ENCODE measurements at places on chromosomes 12 and 14.

DNA sequence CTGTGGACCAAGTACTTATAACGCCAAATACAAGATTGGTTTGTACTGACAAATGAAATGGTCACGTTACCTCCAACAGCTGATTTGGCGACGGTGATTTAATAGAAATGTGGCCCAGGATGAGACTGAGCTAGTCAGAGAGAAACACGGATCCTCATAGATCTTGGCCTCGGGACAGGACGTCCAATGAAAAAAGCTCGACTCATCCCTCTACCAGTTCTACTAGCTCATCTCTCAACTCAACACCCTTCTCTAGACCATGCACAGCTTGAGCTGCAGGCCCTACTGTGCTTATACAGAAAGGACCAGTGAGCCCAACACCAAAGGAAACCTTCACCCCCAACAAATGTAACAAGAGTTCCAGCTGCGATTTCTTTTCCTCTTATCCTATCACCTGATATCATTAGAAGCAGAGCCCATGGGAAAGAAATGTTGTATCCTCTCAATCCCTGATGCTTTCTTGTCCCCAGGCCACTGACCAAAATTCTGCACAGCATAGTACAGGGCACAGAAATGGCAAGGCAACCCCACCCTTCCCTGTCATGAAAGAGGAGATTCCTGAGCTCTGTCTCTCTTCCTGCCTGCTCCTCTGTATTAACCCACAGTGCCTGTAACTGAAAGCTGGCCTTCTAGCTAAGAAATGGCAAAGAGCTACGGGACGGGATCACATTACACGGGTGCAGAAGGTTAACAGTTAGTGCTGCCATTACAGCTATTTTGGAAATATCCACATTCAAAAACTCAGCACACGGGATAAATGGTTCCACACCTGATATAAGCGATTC lies 39.2 kb downstream of the DICER1 start:
- no peak for DNase-seq

GRCh38 chr12:107931761-107932160 lies 157.3 kb downstream of the ASCL4 start:
- no peak for DNase-seq

DNA sequence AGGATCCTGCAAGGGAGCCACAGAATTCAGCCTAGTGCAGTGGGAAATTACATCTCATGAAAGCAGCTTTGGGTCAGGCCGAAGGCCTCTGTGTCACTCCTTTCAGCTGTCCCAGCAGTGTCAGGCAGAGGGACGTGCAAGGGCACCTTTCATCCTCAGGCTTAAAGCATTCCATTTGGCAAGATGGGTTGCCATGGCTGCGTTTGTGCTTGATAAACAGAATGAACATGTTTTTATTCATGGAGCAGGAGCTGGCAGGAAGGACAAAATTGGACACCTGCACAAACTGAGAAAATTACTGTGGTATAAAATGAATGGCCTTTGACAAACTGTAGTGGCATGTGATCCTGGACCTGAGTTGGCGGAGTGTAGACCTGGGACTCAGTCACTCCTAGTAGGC lies 29.4 kb downstream of the ACAD10 start:
- DNase-seq = peak; percentile 89

DNA sequence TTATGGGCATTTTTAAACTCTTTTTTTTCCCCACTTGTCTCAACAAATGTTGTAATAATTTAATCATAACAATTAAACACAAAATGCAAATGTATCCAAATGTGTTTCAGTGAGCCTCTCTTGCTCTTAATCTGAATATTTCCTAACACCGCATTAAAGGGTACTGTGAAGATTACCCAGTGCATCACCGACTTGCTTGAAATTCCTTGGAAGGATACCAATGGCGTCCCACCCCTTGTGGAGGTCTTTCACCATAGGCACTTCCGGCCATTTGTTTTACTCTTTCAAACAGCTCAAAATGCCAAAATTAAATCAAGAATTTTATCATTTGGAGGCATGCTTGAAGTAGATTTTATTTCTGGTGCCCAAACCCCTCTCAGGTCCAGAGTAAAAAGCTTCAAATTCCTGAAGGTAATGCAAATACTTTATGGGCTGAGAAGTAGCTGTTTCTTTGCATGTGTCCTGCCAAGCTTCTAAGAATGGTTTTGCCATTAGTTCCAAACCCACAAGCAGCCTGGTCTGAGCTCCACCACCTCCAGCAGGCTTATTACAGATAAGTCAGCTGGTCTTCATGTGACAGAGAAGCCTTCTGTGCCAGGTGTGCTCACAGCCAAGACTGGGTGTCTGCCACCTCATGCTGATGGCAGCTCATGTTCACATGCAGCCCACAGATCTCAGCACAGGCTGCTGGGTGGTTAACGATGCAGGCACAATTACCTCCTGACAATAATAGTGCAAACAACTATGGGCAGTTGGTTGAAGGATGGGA lies 16.4 kb upstream of the NUDT4 start:
- no peak for DNase-seq

- DNase-seq = no peak
Measured at GRCh38 chr12:120132863-120133385, 16.4 kb upstream of the RAB35 start.

- DNase-seq = no peak
Measured at GRCh38 chr12:100593490-100593889, 20.0 kb downstream of the GAS2L3 start.

DNA sequence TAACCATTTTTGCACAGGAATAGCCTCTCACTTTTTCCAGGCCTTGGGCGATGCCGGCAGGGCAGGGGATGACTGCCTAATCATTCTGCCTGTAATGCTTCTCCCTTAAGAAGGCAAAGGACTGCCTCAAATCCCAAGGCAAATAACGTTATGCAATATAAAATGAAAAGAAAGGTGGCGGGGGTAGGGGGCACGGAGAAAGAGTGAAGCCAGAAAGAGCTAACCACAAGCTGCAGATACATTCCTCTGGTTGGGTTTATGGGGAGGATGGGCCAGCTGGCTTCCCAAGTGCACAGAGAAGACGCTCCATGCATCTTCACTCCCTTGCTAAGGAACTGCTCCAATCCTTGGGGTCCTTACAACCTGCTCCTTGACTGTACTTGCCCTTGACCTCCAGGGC lies 229.5 kb downstream of the FOXN3 start:
- DNase-seq = no peak

Data from NCI-H2081 treated with DMSO at 0.1 percent for 48 hours (cell line).